ENCODE measurements at places on chromosomes 5 and 9.

DNA sequence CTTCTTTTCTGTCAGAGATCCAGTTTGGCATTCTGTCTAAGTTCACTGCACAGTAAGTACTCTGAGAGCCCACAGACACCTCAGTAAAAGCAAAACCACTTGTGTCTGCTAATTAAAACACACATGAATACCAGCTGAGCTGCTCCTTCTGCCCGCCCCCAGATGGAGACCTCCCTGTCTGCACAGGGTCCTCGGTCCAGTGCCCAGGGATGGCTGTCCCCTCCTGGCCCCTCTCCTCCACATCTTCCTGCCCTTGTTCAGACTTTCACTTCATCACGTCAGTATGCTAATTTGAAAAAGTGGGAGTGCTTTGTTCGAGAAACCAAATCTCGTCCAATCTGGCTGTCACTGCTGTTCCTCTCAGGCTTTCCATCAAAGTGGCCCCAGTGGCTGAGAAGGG, 43.5 kb downstream of the LIX1 start:
- DNase-seq, result no peak

- DNase-seq, result no peak
Measured at GRCh38 chr5:59287884-59288283, 605.6 kb downstream of the PDE4D start.

DNA sequence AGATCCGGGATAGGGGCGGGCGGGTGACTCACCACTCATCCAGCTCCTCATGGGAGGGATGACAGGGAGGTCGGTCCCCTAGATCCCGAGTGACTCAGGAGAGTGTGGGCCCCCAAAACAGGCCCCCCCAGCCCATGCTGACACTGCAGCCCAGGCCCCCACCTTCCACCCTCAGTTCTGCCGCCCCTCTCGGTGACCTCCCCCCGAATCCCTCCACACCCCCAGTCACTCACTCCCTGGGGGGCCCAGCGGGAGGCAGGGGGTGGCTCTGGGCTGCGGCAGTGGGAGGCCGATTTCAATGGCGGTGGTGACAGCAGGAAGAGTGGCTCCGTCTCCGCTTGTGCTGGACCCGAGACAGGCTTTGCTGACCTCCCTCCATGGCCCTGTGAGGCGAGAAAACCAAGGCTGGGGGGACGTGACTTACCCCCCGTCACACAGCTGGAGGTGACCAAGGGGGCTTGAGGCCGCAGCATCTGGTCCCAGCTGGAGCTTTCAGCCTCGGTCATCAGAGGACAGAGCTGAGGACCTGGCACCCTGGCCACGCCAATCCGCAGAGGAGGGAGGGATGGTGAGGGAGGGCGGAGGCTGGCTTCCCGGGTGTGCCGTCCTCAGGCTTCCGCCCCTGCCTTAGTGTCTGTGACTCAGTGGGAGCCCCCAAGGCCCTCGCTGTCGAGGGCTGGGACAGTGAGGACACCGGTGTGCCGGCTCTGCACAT, 9.0 kb downstream of the GPSM1 start:
- DNase-seq, result no peak

- DNase-seq, result no peak
Measured at GRCh38 chr9:75903785-75904360, 13.4 kb downstream of the PCSK5 start.

DNA sequence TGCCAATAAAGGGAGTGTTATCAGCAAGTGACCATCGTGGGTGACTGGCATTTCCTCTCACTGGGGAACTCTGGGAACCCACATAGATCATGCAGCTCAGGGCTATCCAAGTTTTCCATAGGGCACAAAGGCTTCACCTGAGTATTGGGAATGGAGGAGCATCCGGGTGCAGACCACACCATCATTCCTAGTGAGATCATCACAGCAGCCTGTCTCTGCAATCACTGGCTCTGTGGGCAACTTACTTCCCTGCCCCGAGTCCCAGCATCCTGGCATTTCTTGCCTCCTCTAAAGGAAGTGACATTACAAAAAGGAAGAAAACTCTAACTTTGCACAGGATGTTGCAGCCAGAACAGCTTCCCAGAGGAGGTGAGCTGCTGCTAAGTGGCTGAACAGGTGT, 80.6 kb upstream of the SHB start:
- no peak for DNase-seq

DNA sequence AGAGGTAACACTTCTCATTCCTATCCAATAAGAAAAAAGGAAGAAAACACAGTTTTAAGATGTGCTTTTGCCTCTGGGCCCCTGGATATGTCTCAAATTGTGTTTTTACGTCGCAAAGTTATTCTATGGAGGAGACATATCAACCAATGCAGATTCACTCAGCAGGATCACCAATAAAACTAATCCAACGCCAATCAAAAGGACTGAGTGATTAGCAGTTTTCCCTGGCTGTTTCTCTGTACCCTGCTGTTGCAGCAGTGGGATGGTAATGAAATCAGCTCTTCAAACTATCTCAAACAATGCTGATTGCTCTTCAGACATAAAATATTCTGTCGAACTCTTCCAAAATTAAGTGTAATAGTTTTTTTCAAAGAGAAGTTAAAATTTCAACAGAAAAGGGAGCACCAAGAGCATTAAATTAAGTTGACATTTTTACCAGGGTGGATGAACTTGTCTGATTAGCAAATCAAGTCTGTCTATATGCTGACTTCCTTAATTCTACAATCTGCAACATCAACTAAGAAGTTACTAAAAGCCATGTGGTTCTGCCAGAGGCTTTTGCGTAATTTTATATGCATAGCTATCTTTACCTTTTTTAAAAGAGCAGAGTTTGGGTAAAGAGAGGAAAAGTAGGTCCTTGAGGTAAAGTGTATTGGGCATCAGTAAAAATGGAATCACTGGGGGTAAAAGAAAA, 9.7 kb upstream of the HK3 start:
- DNase-seq, result no peak

- DNase-seq, result no peak
Measured at GRCh38 chr5:169126481-169127021, 174.4 kb downstream of the SLIT3 start.

- DNase-seq, result no peak
Measured at GRCh38 chr5:52419357-52419756, 368.4 kb upstream of the ITGA1 start.

GRCh38 chr5:173297813-173298212, 30.4 kb downstream of the STC2 start:
- DNase-seq, result no peak

DNA sequence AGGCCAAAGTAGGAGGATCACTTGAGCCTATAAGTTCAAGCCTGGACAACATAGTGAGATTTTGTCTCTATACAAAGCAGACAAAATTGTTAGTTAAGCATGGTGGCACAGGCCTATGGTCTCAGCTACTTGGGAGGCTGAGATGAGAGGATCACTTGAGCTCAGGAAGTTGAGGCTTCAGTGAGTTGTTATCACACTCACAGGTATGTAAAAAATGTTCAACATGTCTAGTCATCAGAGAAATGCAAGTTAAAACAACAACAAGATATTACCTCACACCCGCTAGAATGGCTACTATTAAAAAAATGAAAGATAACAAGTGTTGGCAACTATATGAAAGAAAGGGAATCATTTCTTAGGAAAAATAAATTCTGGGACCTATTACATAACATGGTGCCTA, 341.5 kb upstream of the ST8SIA4 start:
- no peak for DNase-seq

GRCh38 chr5:138454121-138454520, 11.2 kb upstream of the EGR1 start:
- DNase-seq, result no peak

DNA sequence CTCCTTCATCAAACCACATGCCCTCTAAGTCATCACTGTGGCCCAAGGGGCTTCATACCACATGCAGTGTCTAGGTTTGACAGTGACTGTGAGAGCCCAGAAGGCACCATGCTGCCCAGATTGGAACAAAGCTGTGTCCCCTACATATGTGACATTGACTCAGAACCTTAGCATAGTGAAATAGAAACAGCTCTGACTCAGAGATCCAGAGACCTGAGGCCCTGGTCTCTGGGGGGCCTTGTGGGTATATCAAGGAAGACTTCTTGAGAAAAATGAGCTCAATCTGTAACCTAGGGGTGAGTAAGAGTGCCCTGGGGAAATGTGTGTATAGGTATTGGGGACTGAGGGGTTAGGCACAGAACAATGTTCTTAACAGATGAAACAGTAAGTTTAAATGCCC, 7.1 kb upstream of the ENTREP1 start:
- no peak for DNase-seq

DNA sequence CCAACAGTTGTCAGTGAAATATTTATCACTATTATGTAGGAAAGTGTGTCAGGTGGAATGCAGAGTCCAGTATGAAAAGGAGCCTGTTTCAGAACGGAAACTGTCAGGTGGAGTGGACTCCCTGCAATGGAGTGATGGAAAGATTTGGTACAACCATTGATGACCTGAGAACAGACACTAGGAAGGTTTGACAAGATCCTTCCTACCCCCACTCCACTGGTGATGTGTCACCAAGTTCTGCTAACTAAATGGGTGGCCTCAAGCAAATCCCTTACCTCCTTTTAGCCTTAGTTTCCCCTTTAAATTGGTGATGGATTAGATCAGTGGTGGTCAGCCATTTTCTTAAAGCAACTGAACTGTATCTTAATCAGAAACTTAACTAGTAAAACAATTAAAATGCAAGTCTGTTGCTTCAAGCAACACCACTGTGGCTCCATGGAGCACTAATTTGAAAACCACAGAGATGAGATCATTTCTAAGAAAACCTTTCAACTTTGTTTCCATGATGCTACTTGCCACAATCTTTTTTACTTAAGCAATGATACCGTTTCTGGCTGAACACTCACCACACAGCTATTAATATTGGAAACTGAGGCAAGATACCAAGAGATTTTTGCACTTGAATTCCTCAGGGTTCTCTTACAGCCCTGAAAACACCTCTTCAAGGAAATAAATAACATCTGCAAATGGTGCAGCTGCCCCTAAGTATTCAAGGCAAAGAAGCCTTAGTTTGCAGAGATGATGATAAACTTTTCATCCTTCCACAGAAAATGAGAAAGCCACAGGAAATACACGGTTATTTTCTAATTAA, 140.6 kb downstream of the ERCC6L2 start:
- no peak for DNase-seq

GRCh38 chr9:87010626-87011025, 63.3 kb upstream of the GAS1 start:
- DNase-seq, result no peak

DNA sequence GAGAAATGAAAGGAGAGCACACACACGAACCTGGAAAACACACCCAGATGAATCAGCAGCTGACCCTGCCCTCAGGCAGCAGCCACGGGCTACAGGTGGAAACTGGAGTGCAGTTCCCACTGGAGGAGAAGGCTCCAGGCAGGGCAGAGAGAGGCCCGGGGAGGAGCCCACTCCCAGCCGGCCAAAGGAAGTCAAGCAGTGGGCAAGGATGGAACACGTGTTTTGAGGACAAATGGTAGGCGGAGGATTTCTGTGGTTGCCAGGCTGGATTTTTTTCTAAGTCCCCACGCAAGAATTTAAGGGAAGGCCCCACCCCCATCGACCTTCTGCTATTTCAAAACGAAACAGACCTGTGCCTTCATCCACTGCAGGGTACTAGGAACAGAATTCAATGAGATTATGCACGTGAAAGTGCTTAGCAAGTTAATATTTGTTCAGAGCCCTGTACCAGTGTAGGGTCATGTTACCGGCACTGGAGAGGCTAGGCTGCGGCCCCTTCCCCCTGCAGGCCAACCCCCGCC, 6.8 kb downstream of the EPB41L4B start:
- no peak for DNase-seq

DNA sequence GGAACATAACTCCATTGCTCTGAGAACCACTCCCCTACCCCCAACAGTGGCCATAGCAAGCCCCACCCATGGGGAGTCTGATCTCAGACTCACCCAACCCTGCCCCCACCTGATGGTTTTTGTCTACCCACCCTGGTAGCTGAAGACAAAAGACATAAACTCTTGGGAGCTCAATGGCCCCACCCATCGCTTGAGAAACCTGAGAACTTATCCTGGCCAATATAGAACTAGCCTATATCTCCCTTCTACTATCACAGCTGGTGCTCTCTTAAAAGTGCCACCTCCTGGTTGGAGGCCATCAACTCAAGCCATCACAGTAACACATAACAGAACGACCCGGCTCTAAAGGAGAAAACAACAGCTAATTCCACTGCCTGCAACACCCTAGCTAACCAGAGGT, 47.9 kb upstream of the SNAPC3 start:
- DNase-seq, result no peak

GRCh38 chr9:135210676-135211523, 123.4 kb downstream of the OLFM1 start:
- DNase-seq, result no peak

DNA sequence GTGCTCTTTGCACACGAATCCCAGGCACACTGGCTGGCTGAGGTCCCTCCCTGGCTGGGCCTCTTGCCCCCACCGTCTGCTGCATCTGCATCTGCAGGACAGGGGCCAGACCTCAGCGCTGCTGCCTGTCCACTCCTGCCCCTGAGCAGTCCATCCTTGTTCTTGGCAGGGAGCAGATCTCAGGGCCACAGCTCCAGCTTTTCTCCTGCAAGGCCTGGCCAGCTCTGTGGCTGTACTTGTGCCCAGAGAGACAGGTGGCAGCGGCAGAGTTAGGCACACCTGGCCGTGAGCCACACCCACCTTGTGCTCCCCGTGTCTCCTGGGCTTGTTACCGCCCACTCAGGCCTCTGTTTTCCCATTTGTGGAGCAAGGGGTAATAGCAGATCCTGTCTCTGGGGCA, 13.9 kb downstream of the NEK6 start:
- no peak for DNase-seq

GRCh38 chr9:112542593-112543292, 56.1 kb downstream of the KIAA1958 start:
- DNase-seq, result no peak

- no peak for DNase-seq
Measured at GRCh38 chr9:102768002-102768401, 227.1 kb upstream of the CYLC2 start.
